ENCODE measurements at places on chromosomes 11 and 22.

DNA sequence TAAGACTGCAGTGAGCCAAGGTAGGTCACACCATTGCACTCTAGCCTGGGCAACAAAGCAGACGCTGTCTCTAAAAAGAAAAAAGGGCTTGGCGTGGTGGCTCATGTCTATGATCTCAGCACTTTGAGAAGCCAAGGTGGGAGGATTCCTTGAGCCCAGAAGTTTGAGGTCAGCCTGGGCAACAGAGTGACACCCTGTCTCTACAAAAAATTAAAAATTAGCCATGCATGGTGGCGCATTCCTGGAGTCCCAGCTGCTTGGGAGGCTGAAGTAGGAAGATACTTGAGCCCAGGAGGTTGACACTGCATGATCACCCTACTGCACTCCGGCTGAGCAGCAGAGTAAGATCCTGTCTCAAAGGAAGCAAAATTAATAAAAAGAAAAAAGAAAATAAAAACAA, 38.9 kb upstream of the RDX start:
- DNase-seq = no peak

DNA sequence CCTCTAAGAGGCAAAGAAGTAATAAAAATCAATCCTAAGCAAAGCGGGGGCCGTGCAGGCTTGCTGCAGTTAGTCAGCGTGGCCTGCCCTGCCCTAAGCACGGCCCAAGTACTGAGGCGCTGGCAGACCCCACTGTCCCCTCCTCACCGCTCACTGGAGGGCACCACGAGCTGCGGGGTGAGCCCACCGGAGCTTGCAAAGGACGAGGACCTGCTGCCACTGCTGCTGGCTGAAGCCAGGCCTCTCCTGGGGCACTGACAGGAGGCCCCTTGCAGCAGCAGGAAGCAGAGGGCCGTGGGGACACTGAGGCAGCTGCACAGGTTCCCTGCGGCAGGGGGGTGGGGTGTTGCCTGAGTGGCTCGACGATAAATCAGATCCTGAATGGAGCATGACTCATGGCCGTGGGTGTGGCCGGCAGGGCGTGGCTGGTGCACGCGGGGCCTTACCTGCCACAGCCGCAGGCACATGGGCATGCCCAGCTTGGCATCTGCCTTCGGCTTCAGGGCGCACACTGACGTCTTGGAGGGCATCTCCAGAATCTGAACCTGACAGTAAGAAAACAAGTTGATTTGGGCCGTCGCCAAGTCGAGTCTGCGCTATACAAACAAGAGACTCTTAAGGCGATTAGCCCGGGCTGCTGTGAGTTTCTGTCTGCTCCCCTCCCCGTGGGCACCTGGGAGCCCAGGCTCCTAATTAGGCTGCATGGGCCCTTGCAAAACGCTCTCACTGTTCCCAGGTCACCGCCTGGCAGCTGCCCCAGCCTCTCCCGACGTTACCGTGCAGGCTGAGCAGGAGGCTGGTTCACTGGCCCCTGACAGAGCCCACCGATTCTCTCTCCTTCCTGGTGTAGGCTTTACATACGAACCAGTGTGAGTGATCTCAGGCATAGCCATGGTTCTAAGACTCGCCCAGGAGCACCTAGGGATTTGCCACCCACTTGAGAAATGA, 45.9 kb downstream of the TBX1 start:
- DNase-seq = no peak

DNA sequence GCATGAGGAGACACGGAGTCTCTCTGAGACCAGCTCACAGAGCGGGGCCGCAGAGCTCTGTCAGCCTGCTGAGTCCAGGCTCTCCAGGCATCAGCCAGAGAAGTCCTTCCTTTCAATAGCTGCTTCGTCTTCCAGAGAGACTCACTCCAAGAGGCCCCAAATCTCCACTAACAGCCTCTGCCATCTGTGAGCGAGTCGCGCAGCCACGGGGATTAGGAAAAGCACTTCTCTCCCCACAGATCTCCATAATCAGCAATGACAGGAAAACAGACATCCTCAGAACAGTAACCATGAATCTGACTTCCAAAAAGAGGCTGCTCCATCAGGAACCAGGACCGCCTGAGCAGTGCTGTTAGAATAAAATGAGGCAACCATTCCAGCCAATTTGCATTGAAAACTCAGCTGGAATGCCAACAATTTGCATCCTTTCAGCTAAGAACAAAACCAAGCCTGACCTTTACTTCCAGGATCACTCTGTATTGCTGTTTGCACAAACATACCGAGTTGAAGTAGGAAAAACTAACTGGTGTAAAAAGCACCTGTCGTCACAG, 65.4 kb downstream of the SMCO4 start:
- DNase-seq = no peak

GRCh38 chr11:64296236-64296635, 3.9 kb upstream of the CATSPERZ start:
- DNase-seq = no peak

GRCh38 chr22:29301716-29302401, 4.6 kb upstream of the GAS2L1 start:
- no peak for DNase-seq

GRCh38 chr22:36660510-36660840, 43.1 kb downstream of the CACNG2 start:
- no peak for DNase-seq

GRCh38 chr22:44935724-44936123, 74.1 kb downstream of the PHF21B start:
- DNase-seq = no peak

DNA sequence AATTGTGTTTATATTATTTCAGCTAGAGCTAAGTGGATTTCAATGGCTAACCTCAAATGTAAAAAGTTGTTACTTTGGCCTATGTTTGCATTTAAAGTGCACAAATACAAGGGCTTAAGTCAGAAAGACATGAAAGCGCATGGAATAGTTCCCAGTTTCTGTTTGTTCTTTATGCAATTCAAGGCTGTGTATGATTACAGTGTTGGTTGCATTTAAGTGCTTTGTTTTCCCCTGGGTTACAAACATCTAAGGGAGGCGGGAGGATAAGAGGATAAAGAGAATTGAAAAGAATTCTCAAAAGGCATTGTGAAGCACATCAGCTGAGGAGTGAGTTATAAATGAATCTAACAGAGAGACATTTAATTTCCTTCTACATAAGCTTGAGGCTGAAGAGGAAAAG, 453.4 kb downstream of the NTM start:
- no peak for DNase-seq

DNA sequence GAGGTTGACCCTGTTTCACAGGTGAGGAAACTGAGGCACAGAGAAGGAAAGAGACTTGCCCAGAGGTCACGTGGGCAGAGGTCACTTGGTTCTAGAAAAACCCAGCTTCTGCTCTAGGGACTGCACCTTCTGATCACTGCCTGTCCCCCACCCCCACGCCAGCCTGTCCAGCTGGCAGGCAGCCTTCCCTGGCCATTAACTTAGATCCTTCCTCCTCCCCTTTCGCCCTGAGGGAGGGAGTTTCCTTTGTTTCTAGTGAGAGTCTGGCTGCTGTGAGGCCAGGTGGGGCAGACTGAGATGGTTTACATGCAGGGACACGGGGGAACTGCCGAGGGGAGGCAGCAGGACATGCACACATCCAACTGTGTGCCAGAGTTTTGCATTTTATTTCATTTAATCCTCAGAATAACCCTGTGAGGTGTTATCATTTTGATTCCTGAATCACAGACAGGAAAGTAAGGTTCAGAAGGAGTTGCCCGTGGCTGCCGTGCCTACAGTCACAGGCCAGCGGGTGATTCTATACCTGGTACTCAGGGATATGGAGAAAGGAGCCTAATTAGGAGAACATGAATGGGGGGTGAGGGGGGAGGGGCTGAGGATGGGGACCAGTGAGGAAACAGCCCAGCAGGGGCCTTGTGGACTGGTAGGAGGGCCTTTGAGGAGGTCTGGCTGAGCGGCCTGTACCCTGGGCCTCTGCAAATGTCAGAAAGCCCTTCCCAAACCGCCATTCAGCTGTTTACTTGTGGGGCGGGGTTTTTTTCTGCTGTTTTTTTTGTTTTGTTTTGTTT, 3.4 kb downstream of the FAM83F start:
- no peak for DNase-seq

GRCh38 chr11:20729597-20730105, 60.3 kb downstream of the NELL1 start:
- DNase-seq = no peak

GRCh38 chr11:126888115-126888712, 112.4 kb downstream of the KIRREL3 start:
- no peak for DNase-seq

GRCh38 chr11:130180491-130180890, 20.9 kb downstream of the ST14 start:
- no peak for DNase-seq

DNA sequence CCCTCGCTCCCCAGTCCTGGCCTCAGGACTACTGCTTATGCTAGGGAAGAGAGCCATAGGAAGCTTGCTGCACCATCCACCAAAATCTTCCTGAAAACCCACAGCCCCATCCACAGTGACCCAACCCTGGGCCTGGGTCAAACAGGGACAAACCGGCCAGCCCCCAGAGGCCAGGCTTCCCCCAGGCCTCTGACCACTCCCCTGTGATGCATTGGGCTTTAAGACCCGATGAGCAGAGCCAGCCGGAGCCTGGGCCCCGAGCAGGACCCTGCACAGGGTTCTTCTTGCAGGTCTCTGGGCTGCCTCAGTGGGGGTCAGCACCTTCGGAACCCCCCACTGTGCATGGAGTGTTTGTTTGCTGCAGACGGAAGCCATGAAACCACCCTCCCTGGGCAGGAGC, 583.7 kb downstream of the BRD1 start:
- no peak for DNase-seq

DNA sequence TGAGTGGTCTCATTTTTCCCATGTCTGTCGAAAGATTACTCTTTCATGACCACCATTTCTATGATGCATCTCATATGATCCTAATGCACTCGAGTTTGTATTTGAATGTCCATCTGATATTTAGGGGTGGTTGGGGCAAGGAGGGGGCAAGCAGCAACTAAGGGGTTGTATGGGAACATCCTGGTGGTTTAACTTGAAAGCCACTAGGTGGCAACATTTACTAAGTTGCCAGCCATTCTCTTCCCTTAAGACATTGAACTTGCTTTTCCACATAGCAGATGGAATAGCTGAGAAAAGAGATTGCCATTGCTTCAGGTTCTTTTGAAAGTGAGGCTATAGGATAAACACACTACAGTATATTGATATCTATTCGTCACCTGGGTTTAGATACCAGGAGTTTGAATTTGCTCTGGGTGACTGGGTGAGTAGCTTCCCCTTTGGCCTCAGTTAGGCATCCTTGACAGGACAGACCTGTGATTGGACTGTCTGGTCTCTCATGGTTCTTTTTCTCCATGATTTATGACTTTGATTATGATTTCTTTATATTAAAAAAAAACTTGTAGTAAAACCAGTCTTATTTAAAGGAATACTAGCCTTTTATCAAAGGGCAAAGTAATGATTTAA, 32.4 kb downstream of the NF2 start:
- no peak for DNase-seq
